HepG2 (cell line): ENCODE measurements at places on chromosomes 6 and 20. TPM values are rescaled to one million over a fixed set of nuclear protein-coding genes. Genes with fewer than 3 reads are reported as not detected.

GRCh38 chr20:57000441-57000968, 265.9 kb downstream of the BMP7 start:
- H3K4me3 ChIP-seq, result no peak overlapping the region
- H3K36me3 ChIP-seq, result no peaks in the 10 kb centered on the region
- H3K27ac ChIP-seq, result no peak overlapping the region

DNA sequence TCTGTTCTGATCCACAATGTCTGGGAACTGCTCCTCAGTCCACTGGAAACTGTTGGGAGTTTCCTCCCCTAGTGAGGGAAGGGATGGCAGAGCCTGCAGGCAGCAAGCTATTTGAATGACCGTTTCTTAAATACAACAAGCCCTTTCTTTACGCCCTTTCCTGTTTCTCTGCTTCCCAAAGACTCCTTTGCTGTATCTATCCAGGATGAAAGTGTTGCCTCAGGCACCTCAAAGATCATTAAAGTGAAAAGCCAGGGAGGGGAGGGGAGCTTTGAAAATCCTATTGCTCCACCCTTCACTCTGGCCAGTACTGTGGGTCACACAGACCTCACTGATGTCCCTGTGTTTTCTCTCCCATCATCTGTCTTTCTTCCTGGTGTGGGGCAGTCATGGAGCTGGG, 213.1 kb downstream of the RNF144B start:
- H3K27ac ChIP-seq, result no peak overlapping the region
- no peaks in the 10 kb centered on the region for H3K36me3 ChIP-seq

- no peak overlapping the region for H3K27ac ChIP-seq
- no peak for DNase-seq
- H3K4me1 ChIP-seq, result peaks cover 3% of the 10 kb centered on the region
- no peaks in the 10 kb centered on the region for H3K27me3 ChIP-seq
Measured at GRCh38 chr6:111864138-111865048, 8.9 kb downstream of the FYN start.

Gene ADAM33
- not detected in 2 replicates for polyA plus RNA-seq

- no peaks in the 10 kb centered on the region for H3K27me3 ChIP-seq
- H3K27ac ChIP-seq, result no peak overlapping the region
- no peak for DNase-seq
- H3K4me1 ChIP-seq, result no peaks in the 10 kb centered on the region
- no peak overlapping the region for H3K4me3 ChIP-seq
Measured at GRCh38 chr6:2029130-2029794, 216.1 kb downstream of the GMDS start.
